Ovary (tissue), 10 donors: ENCODE measurements at places on chromosomes 3 and 15. TPM values are rescaled to one million over a fixed set of nuclear protein-coding genes. Genes with fewer than 3 reads are reported as not detected.

GRCh38 chr3:97896129-97896528 lies 74.3 kb downstream of the CRYBG3 start:
- H3K27ac ChIP-seq: no peak overlapping the region
- DNase-seq: no peak
- H3K36me3 ChIP-seq: no peaks in the 10 kb centered on the region
- no peaks in the 10 kb centered on the region for H3K4me1 ChIP-seq
- H3K4me3 ChIP-seq: no peak overlapping the region

GRCh38 chr3:100850701-100851100 lies 141.4 kb downstream of the TFG start:
- no peaks in the 10 kb centered on the region for H3K27me3 ChIP-seq
- DNase-seq: no peak
- no peak overlapping the region for H3K4me3 ChIP-seq

Gene DPH6
- polyA plus RNA-seq: 11.3 TPM

Gene STAG1
- 19.4 TPM for polyA plus RNA-seq

GRCh38 chr3:23667536-23668429 lies 138.0 kb upstream of the UBE2E1 start:
- no peak overlapping the region for H3K27ac ChIP-seq
- H3K27me3 ChIP-seq: no peaks in the 10 kb centered on the region
- H3K4me1 ChIP-seq: peaks cover 6% of the 10 kb centered on the region
- no peak overlapping the region for H3K4me3 ChIP-seq

Gene CEMIP
- polyA plus RNA-seq: 4.1 TPM

- no peak for DNase-seq
- peaks cover 1% of the 10 kb centered on the region for H3K4me1 ChIP-seq
- H3K27ac ChIP-seq: no peak within 1 kb of the TSS
- no peaks in the 10 kb centered on the region for H3K36me3 ChIP-seq
- no peaks in the 10 kb centered on the region for H3K27me3 ChIP-seq
Observed at GRCh38 chr3:121660356-121661171, at the start of gene HCLS1. HCLS1 (minus strand) TSS chr3:121660903; CDS start chr3:121658347, 2,556 bp downstream.

GRCh38 chr3:122415762-122416654 lies at the start of gene WDR5B:
WDR5B (minus strand) TSS chr3:122416062; CDS start chr3:122415528, 534 bp downstream.
- DNase-seq: peak; percentile 99
- peak within 1 kb of the TSS; percentile 41 for H3K27ac ChIP-seq
- peaks cover 5% of the 10 kb centered on the region for H3K4me1 ChIP-seq
- peak within 1 kb of the TSS; percentile 82 for H3K4me3 ChIP-seq
- H3K27me3 ChIP-seq: no peaks in the 10 kb centered on the region

- no peak overlapping the region for H3K27ac ChIP-seq
- no peaks in the 10 kb centered on the region for H3K36me3 ChIP-seq
- no peak overlapping the region for H3K4me3 ChIP-seq
- DNase-seq: no peak
- no peaks in the 10 kb centered on the region for H3K4me1 ChIP-seq
Observed at GRCh38 chr3:22729981-22730380, 473.1 kb upstream of the UBE2E2 start.

- H3K27me3 ChIP-seq: no peaks in the 10 kb centered on the region
- no peaks in the 10 kb centered on the region for H3K36me3 ChIP-seq
- no peak for DNase-seq
- H3K4me3 ChIP-seq: no peak overlapping the region
- no peak overlapping the region for H3K27ac ChIP-seq
Observed at GRCh38 chr3:89038869-89039268, 68.6 kb upstream of the EPHA3 start.
